ENCODE measurements at places on chromosomes 13 and 19.

- no peak for DNase-seq
These were observed 32.4 kb downstream of the GPR42 start for GRCh38 chr19:35403116-35403760.

GRCh38 chr19:45640849-45641273, 1.7 kb upstream of the EML2 start:
- DNase-seq, result no peak

GRCh38 chr19:52206481-52206880, 16.6 kb downstream of the PPP2R1A start:
- no peak for DNase-seq

DNA sequence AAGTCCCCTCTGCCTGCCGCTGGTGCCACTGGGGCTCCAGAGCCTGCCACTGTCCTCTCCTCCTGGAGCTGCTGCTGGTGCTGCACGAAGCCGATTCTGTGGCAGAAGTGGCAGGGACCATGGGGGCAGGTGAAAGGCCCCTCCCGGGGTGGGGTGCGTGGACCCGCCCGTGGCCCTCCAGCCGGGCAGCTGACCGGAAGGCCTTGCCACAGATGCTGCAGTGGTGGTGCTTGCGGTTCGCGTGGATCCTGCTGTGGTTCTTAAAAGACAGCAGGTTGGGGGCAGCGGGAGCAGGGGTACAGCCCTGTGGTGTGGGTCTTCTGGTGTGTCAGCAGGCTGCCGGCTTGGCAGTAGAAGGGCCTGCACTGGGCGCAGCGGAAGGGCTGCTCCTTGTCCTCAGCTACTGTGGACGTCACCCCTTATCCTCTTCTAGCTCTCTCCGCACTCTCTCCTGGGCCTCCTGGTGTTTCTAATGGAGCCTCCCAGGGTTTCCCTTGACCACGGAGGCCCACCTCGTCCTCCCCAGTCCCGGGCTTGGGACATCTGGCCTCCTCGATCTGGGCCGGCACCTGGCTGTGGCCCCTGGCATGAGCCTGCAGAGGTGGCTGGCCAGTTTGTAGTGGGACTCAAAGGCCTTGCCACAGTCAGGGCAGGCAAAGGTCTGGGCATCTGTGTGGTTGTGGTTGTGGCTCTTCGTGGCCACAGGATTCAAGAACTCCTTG, 380.4 kb downstream of the OLFM4 start:
- DNase-seq, result no peak

GRCh38 chr19:888581-889385, 4.2 kb downstream of the MED16 start:
- no peak for DNase-seq

DNA sequence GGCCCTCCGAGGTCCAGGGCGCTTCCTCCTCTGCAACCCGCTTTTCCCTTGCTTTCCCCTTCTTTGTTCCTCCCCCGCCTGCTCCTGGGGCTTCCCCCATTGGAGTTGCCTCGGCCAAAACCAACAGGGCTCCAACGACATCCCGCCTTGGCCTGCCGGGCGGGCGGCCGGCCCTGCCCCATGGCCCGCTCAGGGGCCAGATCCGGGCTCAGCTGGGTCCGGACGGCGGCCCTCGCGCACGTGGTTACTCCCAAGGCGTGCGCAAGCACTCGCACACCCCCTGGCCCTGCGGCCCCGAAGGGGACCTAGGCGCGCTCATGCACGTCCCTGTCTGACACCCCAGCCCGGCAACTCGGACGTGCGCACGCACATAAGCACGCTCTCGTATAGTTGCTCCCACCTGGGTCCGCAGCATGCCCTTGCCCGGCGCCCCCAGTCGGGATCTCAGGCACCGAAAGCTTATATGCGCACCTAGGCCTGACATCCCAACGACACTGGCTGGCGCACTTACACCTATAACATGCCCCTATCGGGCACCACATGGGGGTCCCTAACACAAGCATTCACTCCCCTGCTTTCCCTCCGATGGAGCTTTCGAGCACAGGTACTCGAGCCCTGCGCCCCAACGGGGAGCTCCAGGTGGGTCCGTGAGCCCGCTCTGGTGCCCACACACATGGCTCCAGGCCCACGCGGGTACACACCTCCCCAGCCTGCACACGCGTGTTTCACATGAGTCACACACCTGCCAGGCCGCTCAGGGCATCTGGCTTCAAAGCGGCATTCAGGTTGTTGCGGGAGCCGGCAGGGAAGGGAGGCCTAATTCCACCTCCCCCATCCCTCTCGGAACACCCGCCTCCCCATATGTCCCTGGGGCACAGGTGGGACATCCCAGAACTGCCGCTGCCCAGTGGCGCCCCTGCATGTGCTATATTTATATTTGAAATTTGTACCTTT, 15.0 kb downstream of the NFIX start:
- no peak for DNase-seq

DNA sequence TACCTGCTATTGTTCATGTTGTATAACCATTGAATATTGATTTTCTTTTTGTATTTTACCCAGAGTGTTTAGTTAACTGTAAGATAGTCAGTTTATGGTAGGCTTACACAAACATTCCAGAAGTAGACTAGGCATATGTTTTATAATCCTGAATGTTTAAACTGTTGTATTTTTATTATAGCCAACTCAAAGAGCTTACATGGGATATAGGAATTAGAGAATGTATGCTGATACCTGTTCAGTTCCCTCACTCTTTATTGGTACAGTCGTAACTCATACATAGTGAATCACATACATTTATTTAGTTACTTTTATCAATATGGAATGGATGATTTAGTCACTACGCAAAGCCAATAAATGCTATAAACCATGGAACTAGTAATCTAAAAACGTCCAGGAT, 657.9 kb downstream of the SLITRK5 start:
- DNase-seq, result no peak

GRCh38 chr19:39438270-39438934, 2.7 kb upstream of the RPS16 start:
- no peak for DNase-seq

GRCh38 chr19:43489310-43489709, 15.2 kb downstream of the PHLDB3 start:
- no peak for DNase-seq

DNA sequence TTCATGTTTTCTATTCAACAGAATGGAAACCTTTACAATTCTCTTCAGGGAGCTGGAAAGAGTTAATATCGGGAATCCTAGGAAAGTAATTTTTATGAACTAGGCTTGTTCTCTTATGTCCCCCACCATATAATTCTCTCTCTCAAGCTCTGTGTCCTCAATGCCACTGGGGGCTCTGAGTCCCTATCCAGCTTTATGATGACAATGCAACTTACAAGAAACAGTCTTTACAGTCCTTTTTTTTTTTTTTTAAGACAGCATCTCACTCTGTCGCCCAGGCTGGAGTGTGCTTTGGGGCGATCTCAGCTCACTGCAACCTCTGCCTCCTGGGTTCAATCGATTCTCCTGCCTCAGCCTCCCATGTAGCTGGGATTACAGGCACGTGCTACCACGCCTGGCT, 31.2 kb upstream of the TM9SF2 start:
- DNase-seq, result no peak

DNA sequence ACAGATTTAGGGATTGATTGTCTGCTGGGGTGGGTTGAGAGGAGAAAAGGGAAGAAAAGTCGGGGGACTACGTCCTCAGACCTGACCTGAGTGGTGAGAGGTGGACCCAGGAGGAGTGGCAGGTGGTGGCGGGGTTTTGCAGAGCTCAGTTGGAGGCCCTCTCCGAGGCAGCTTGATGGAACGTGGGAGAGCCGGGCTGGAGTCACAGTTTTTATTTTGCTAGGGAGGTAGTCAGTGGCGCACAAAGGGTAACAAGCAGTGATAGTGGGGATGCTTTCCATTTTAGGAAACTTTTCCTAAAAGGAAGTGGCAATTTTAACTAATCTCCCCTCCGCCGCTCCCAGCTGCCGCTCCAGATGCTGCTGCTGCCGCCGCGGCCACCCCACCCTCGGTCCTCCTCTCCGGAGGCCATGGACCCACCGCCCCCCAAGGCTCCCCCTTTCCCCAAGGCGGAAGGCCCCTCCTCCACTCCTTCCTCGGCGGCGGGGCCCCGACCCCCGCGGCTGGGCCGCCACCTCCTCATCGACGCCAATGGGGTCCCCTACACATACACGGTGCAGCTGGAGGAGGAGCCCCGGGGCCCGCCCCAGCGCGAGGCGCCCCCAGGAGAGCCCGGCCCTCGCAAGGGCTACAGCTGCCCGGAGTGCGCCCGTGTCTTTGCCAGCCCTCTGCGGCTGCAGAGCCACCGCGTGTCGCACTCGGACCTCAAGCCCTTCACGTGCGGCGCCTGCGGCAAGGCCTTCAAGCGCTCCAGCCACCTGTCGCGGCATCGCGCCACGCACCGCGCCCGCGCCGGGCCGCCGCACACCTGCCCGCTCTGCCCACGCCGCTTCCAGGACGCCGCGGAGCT, 1.1 kb upstream of the ZNF581 start:
- no peak for DNase-seq

DNA sequence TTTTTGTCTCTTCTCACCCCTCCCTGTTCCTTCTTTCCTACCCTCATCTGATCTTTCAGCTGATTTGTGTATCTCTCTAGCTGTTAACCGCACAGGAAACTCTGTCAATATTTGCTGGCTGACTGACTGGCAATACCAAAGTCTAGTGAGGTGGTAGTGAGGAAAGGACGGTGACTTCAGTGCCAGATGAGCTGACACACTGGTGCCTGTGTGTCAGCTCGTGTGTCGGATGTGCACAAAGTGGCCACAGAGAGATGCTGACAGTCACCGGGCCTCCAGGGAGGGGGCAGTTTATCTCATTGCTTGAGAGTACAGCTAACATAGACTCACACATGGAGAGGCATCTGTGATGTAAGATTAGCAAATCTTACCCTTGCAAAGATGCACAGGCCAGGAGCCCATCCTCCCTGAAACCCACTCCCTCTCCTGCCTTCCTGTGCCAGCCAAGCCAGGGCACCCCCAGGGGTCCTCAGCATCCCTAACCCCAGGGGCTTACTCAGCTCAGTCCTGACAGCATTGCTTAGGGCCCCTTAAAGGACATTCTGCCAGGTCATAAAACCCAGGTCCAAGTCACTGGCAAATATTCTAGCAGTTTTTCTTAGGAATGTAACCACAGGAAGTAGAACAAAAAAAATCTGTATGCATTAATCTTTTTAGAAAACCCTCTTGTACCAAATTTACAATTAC, 80.2 kb downstream of the SHISA2 start:
- DNase-seq, result peak; percentile 18

- DNase-seq, result no peak
These were observed 19.1 kb upstream of the KCTD4 start for GRCh38 chr13:45219938-45220375.

- no peak for DNase-seq
These were observed 37.1 kb upstream of the GPI start for GRCh38 chr19:34327851-34328250.

- DNase-seq, result no peak
These were observed 40.8 kb upstream of the TPP2 start for GRCh38 chr13:102555914-102556553.

- no peak for DNase-seq
These were observed 6.8 kb downstream of the ZNF564 start for GRCh38 chr19:12544401-12544876.

DNA sequence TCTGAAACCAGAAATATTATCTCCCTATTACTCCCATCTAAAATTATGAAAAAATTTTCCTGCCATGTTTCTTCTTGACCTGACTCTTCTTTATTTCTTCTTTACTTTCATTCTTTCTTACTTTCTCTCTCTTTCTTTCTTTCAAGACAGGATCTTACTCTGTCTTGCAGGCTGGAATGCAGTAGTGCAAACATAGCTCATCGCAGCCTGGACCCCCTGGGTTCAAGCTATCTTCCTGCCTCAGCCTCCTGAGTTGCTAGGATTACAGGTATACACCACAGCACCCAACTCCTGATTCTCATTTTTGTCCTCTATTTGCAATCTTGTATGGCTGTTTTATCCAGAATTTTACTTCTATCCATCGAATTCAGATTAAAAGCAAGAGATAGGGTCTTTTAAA, 631.1 kb downstream of the TBC1D4 start:
- no peak for DNase-seq

DNA sequence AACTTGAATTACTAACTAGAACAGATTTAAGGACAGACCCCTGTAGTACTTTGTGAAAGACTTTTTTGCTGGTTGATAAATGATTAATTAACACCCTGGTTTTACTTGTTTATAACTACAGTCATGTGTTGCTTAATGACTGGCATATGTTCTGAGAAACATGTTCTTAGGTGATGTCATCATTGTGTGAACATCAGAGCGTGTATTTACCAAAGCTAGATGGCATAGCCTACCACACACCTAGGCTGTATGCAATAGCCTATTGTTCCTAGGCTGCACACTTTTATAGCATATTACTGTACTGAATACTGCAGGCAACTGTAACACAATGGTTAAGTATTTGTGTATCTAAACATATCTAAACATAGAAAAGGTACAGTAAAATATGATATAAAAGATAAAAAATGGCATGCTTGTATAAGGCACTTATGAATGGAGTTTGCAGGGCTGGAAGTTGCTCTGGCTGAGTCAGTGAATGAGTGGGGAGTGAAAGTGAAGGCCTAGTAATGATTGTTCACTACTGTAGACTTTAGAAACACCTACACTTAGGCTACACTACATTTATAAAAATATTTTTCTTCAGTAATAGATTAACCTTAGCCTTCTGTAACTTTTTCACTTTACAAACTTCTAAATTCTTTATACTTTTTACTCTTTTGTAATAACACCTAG, 260.3 kb downstream of the KCNRG start:
- DNase-seq, result no peak
